Renal pelvis (tissue), 12 donors: ENCODE measurements at places on chromosomes 3 and 15. TPM values are rescaled to one million over a fixed set of nuclear protein-coding genes. Genes with fewer than 3 reads are reported as not detected.

- DNase-seq, result no peak
Observed at GRCh38 chr3:16375891-16376290, 110.9 kb downstream of the OXNAD1 start.

- no peak for DNase-seq
Observed at GRCh38 chr3:18258492-18258891, 166.6 kb downstream of the SATB1 start.

GRCh38 chr3:134312873-134313846 is 61.1 kb downstream of the AMOTL2 start:
- peak; percentile 79 for DNase-seq

GRCh38 chr15:38424101-38424552 is 29.8 kb upstream of the FAM98B start:
- DNase-seq, result no peak

GRCh38 chr3:28699283-28699682 is 350.7 kb upstream of the AZI2 start:
- DNase-seq, result no peak

GRCh38 chr3:10552631-10552943 is 47.2 kb upstream of the ATP2B2 start:
- no peak for DNase-seq

GRCh38 chr3:147619921-147620560 is 210.9 kb downstream of the ZIC1 start:
- peak; percentile 3 for DNase-seq

- DNase-seq, result no peak
Observed at GRCh38 chr3:138898301-138898700, 48.6 kb downstream of the FOXL2 start.

KCNMB2 gene
- polyA plus RNA-seq, result 22.3 TPM

DCLK3 gene
- 1.1 TPM for polyA plus RNA-seq

IQCF2 gene
- polyA plus RNA-seq, result not detected

- DNase-seq, result no peak
Observed at GRCh38 chr3:49721896-49722781, 1.6 kb downstream of the GMPPB start.

ANKRD34C gene
- polyA plus RNA-seq, result 0.06 TPM

DNA sequence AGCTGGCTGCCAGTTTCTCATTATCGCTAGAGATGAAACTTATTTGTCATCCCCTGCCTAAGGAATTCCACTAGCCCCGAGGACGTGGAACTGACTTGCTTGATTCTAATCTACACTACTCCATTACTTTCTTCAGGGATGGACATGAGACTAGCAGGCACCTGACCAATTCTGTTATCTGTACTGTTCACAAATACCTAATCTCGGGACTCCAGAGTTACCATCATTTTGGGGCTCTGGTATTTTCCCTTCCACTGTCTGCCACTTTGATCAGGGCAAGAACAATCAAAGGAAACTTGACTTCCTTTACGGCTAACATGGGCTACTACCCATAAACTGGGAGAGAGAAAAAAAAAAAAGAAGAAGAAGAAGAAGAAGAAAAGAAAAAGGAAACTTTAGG is 27.8 kb downstream of the BMF start:
- DNase-seq, result no peak

DNA sequence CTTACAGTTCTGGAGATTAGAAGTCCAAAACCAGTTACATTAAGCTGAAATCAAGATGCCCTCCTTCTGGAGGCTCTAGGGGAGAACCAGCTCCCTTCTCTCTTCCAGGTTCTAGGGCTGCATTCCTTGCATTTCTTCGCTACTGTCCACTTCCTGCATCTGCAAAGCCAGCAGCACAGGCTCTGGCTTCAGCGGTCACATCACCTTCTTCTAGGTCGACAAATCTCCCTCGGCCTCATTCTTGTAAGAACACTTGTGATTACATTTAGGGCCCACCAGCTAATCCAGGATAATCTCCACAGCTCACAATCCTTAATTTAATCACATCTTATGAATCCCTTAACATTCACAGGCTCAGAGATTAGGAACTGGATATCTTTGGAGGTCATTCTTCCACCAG is 73.8 kb downstream of the MINAR1 start:
- DNase-seq, result no peak

- DNase-seq, result no peak
Observed at GRCh38 chr15:74136814-74137536, 6.6 kb downstream of the ISLR2 start.

GRCh38 chr3:56557831-56558170 is 826 bp downstream of the CCDC66 start:
- peak; percentile 14 for DNase-seq

SGO1 gene
- 8.2 TPM for polyA plus RNA-seq

FOXP1 gene
- 40.6 TPM for polyA plus RNA-seq

GRCh38 chr3:155938409-155938808 is 68.0 kb downstream of the GMPS start:
- no peak for DNase-seq

FMN1 gene
- polyA plus RNA-seq, result 15.1 TPM

MUC20 gene
- polyA plus RNA-seq, result 17.2 TPM

GRCh38 chr3:130606336-130606735 is 89.4 kb downstream of the COL6A6 start:
- no peak for DNase-seq

SLC24A5 gene
- 1.1 TPM for polyA plus RNA-seq

GRCh38 chr3:100057716-100058575 is 56.4 kb downstream of the FILIP1L start:
- DNase-seq, result no peak

BFSP2 gene
- polyA plus RNA-seq, result 0.13 TPM

- peak; percentile 12 for DNase-seq
Observed at GRCh38 chr15:99167201-99167600, 62.3 kb downstream of the SYNM start.

GRCh38 chr3:73561494-73561893 is 63.2 kb downstream of the PDZRN3 start:
- no peak for DNase-seq

DNA sequence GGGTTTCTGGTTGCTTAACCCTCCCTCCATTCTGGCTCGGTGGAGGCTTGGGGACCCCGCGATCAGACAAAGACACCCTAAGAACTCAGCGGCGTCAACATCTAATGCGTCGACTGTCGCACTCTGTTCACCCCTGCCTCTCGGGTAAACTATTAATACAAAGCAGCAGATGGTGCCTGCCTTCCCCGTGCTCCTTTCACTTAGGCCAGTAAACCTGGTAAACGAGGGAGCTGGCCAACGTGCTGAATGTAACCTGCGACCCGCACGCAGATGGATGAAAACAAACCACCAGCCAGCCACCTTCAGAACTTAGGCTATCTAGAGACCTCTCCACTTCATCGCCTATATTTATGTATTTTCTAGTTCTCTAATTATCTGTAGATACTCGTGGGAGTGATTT is 848 bp upstream of the CADPS start:
- peak; percentile 79 for DNase-seq

DNA sequence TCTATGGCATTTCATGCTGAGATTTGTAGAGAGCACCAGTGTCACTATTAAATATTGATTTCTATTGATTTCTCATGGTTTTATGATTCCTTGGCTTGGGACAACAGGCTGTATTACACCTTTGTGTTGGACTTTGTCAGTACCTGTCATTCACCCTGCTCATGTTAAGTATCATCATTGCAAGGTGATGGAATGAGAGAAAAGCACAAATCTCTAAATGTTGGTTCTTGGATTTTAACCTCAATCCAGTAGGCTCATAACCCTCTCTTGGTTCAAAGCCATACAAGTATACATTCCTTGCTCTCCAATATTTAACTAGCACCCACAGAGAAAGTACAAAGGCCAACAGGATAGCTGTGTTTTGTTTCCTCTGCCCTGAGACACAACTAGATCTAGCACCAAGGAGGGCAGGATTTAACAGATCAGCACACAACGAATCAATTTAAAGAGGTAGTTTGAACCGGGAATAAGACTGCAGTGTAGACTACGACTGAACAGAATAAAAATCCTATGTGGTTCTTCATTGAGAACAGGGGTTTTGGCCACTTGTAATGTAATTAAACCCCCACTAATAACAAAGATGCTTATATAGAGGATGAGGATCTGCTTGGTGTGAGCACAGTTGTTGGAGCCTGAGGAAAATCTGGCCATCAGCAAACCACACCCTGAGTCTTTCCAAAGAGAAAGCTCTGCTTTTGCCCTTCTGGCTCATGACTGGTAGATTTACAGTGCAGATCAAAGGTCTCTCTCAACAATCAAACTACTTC is 78.0 kb upstream of the TNFSF10 start:
- DNase-seq, result no peak

GRCh38 chr3:134378818-134379217 is 4.6 kb upstream of the AMOTL2 start:
- DNase-seq, result no peak

DNA sequence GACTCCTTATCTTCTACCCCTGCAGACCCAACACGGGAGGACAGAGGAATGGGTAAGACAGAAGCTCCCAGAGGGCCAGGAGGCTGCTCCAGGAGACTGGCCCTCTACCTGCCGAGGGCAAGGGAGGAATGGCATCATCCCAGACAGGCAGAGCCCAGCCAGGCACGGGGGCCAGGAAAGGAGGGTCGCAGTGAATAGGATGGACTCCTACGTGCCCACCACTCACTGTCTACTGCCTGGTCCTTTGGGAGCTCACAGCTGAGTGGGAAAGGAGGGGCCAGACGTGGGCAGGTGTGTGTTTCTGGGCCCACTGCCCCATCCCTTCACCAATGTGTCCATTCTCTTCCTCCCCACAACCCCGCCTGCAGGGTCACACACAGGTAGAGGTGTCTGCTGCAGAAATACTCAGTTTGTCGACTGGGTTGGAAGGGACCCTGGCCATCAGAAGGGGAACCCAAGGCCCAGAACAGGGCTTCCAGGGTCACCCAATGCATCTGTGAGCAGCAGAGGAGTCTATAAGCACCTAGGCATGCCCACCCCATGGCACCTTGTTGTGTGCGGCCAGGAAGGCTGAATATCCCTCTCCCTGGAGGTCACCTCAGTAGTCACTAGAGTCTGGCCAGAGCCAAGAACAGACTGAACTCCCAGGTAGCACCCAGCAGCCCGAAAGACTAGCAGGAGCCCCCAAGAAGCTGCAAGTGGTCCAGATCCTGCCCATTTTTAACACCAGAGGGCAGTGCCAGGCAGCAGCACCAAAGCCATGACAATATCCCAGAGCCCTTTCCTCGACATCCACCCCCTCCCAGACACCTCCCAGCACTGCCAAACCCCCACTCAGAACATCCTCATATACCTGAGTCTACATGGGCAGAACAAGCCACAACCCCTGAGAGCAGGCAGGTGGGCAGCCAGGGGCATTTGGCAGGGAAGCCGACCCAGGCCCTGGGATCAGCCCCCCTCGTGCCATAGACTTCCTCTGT is 24.0 kb downstream of the TKT start:
- DNase-seq, result no peak

ST6GAL1 gene
- polyA plus RNA-seq, result 81.0 TPM

DNA sequence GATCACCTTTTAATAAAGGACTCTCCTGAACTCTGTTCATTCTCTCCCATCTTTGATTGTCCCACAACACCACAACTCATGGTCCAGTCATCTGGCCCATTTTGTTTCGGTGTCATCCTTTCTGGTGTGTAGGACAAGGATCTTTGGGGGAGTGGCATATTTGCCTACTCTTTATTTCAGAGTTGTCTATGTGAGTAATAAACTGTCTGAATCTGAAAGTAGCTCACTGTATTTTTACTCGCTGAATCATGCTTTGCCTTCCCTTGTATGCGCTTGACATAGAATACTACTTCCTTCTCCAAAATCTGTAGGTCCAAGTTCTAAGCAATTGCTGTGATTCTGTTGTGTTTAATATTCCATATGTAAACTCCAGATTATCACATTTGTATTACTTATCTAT is 29.9 kb upstream of the NOX5 start:
- no peak for DNase-seq

GRCh38 chr15:80384432-80384831 is 19.8 kb upstream of the ARNT2 start:
- no peak for DNase-seq

CADM2 gene
- polyA plus RNA-seq, result 0.38 TPM

DNA sequence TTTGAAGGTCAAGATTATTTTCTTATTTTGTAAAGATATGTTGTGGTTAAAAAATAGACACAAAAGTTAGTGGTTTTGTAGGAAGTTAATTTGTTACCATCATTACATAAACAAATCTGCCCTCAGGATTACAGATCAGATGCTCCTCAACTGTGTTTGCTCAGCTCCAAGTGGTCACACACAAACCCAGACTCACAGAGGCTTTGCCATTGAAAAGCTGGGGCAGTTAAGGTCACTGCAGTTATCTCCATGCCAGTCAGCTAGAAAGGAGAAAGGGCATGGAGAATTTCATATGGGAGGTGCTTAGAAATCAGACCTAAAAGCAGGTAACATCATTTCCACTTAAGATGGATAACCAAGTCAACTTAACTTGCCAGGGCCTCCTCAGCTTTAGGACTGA is 825.7 kb upstream of the GBE1 start:
- no peak for DNase-seq

FANCD2OS gene
- not detected for polyA plus RNA-seq

GRCh38 chr3:128476659-128477058 is 10.0 kb upstream of the DNAJB8 start:
- no peak for DNase-seq

- DNase-seq, result no peak
Observed at GRCh38 chr15:38883987-38884386, 319.4 kb upstream of the RASGRP1 start.

GRCh38 chr3:52454250-52454937 is 553 bp upstream of the TNNC1 start:
- no peak for DNase-seq

GRCh38 chr15:72180761-72181324 is 16.7 kb downstream of the GRAMD2A start:
- DNase-seq, result no peak

GRCh38 chr3:12833222-12834161 is 7.9 kb downstream of the RPL32 start:
- no peak for DNase-seq

DNA sequence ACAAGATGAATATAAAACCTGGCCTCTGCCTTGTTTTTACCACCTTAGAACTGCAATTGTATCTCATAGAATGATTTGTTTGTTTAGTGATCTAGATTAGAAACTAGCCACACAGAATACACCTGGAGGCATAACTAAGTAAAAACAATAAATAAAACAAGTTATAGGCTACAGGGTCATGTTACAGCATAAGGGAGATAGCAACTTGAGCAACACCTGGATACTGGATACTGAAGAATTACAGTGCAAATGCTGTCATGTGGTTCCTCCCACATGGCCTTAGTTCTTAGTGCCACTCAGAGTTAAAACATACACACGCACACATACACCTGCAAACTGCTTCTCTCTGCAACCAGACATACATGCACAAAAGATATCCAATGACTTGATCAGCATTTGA is 563.4 kb upstream of the DPPA4 start:
- no peak for DNase-seq

GRCh38 chr3:73727117-73727821 is 102.5 kb upstream of the PDZRN3 start:
- peak; percentile 77 for DNase-seq

SLCO2A1 gene
- polyA plus RNA-seq, result 23.1 TPM
